ENCODE measurements at places on chromosomes 6 and 20.

- DNase-seq = no peak
Measured at GRCh38 chr20:19081937-19082336, 130.5 kb upstream of the SLC24A3 start.

DNA sequence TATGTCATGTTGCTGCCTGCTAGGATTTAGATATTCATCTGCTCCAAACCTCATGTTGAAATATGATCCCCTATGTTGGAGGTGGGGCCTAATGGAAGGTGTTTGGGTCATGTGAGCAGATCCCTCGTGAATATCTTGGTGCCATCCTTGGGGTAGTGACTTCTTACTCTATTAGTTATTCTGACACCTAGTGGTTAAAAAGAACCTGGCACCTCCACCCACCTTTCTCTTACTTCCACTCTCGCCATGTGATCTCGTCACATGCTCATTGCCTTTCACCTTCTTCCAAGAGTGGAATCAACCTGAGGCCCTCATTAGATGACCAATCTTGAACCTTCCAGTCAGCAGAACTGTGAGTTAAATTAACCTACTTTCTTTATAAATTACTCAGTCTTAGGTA, 549.4 kb upstream of the SYNCRIP start:
- no peak for DNase-seq

GRCh38 chr6:69894578-69895347, 28.4 kb downstream of the COL19A1 start:
- DNase-seq = no peak

- DNase-seq = no peak
Measured at GRCh38 chr6:64256483-64256882, 620.9 kb downstream of the PHF3 start.

GRCh38 chr6:12527339-12527738, 189.2 kb upstream of the PHACTR1 start:
- no peak for DNase-seq

DNA sequence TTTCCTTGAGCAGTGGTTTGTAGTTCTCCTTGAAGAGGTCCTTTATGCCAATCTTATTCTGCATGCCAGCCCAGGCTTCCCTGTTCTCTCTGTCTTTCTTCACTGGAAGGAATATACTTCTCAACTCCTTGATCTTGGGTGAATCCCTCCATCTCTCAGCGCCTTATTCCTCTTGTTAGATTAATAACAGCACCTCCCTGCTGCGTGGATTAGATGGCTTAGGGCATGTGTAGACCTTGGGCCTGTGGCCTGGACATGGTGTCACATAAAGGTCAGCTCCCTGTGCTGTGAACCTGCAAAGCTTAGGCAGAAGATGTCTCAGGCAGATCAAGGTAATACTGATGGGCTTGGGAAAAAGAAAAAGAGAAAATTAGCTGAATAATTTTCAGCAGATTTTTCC, 18.3 kb downstream of the ZNF831 start:
- DNase-seq = no peak

DNA sequence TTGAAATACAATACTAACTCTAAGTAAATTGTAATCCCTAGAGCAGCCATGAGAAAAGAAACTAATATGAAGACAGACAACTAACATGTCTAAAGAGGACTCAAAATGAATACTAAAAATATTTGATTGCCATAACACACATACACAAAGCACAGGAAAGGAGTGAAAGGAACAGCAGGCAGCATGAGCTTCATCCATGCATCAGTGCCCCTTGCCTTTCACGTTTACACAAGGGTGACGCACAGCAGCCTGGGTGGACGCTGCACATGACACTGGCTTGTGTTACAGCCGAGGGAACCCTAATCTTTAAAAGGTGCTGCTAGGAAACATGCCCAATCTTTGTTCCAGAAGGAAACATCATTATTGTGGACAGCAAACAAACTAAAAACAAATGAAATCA, 123.5 kb downstream of the MAN1A1 start:
- no peak for DNase-seq

- DNase-seq = no peak
Measured at GRCh38 chr6:42217157-42217518, 523 bp downstream of the MRPS10 start.

- no peak for DNase-seq
Measured at GRCh38 chr6:154479351-154479769, 31.1 kb downstream of the CNKSR3 start.

GRCh38 chr6:169190144-169190584, 63.5 kb downstream of the THBS2 start:
- DNase-seq = no peak

GRCh38 chr6:159594106-159594749, 98.8 kb downstream of the SOD2 start:
- no peak for DNase-seq

DNA sequence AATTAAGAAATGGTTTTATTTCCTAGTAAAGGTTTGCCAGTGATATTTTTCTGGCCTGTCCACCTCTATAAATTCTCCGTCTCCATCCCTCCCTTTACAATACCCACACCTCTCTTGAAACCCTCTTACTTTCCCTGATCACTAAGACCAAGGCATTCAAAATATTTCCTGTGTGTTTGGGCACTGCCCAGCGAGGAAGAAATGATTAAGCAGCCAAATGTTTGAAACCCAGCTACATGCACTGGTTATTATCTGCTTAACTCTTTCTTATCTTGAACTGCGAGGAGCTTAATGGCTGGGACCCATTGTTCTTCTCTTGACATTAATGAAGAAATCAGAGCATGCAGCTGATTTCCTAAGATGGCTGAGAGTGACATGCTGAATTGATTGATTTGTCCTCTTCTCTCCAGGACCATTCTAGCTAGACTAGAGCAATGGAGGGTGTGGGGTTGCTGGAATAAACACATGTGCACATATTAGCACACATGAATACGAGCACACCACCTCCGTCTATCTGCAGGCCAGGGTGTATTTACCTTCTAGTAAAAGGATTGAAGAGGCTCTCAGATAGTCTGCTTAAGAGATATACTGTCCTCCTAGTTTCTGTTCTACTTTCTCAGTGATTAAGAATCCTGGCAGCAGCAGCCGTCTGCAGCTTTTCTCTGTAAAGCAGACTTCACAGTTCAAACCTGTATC, 46.1 kb upstream of the PRDM1 start:
- no peak for DNase-seq

DNA sequence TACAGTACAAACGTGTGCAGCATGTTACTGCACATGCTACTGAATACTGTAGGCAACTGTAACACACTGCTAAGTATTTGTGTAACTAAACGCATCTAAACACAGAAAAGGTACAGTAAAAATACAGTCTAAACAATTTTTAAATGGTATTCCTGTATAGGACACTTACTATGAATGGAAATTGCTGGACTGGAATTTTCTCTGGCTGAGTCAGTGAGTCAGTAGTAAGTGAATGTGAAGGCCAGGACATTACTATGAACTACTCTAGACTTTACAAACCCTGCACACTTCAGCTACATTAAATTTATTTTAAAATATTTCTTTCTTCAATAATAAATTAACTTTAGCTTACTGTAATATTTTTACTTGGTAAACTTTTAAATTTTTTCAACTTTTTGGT, 225.0 kb upstream of the TENT5A start:
- DNase-seq = no peak

DNA sequence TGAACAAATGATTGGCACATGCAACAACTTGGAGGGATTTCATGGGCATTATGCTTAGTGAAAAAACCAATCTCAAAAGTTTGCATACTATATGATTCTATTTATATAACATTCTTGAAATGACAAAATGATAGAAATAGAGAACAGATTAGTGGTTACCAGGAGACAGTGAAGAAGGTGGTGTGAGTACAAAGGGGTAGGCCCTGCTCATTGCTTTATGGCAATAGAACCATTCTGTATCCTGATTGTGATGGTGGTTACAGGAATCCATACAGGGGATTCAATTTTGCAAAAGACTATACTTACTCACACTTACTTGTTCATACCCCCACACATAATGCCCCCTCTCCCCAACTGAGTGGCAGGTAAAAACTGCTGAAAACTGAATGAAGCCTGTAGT, 30.2 kb upstream of the LAMA4 start:
- no peak for DNase-seq

- DNase-seq = no peak
Measured at GRCh38 chr6:101400326-101401135, 7.0 kb downstream of the GRIK2 start.

- DNase-seq = no peak
Measured at GRCh38 chr20:12264711-12265110, 347.0 kb downstream of the BTBD3 start.

- no peak for DNase-seq
Measured at GRCh38 chr20:19397226-19397625, 184.8 kb downstream of the SLC24A3 start.

DNA sequence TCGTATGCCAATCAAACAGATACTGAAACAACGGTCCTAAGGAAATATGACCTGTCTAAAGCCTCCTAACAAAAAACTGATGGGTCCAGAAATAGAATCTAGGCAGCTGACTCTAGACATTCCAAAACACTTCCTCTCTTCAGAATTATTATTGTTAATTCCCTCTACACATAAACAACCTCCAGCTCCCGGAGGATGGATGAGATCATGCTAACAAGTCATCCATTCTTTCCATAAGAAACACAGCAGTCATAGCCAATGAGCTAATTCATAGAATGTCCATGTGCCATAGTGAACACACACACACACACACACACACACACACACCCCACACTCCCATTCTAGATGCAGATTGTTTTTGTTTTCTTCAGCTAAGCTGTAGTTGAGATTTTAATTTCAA, 44.3 kb downstream of the HDGFL1 start:
- DNase-seq = no peak

DNA sequence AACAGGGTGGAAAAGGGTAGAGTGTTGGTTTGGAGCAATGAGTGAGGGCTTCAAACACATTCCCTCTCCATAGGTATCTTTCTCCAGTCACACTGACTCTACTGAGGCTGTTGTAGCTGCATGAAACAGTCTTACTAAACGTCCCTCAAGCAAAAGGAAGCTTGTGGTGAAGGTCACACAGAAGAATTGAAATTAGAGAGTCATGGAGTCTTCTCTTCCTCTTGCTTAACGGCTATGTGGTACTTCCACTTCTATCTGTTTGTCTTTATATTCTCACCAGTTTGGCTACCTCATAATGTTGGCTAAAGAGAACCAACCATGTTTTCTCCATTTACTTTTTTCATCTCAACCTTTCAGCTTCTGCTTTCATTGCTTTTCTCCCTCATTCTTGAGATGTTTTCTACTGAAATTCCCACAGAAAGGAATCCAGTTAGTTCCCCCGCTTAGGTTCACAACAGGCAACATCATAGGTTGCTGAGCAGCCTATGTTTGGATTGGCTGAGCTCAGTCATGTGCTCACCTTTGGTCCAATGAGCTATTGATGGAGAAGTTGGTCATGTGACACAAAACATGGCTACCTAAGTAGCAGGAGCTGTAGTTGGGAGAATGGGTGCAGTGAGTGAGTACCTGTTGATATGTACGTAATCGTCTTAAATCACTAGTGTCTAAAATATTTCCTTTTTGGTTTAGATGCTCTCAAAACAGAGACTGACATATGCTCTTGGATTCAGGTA, 99.8 kb downstream of the SNAP25 start:
- no peak for DNase-seq

GRCh38 chr6:167910652-167911051, 83.9 kb downstream of the AFDN start:
- no peak for DNase-seq

GRCh38 chr6:42724825-42725224, 2.4 kb upstream of the PRPH2 start:
- DNase-seq = no peak

- DNase-seq = no peak
Measured at GRCh38 chr20:38685853-38686473, 38.3 kb upstream of the SLC32A1 start.

- DNase-seq = no peak
Measured at GRCh38 chr6:84052204-84052882, 18.8 kb downstream of the MRAP2 start.
